Osteoblast (primary cell): ENCODE measurements at places on chromosomes 3 and 15. TPM values are rescaled to one million over a fixed set of nuclear protein-coding genes. Genes with fewer than 3 reads are reported as not detected.

Gene GMNC
- under 0.01 and 0.72 TPM in 2 replicates for total RNA-seq

Gene CPA3
- total RNA-seq = 1.1 and 2.1 TPM in 2 replicates

Gene PROS1
- total RNA-seq = 87.5 and 97.4 TPM in 2 replicates

Gene LRRC15
- 3.6 and 5.0 TPM in 2 replicates for total RNA-seq

Gene RBP2
- total RNA-seq = not detected in 2 replicates

Gene CA12
- total RNA-seq = 107 and 114 TPM in 2 replicates
